ENCODE measurements at places on chromosomes 12 and 14.
A peak's percentile ranks its signal among the peaks of the same experiment; 100 is the strongest.

GRCh38 chr12:96121271-96121711 is 72.9 kb upstream of the ELK3 start:
- DNase-seq: peak; percentile 99

DNA sequence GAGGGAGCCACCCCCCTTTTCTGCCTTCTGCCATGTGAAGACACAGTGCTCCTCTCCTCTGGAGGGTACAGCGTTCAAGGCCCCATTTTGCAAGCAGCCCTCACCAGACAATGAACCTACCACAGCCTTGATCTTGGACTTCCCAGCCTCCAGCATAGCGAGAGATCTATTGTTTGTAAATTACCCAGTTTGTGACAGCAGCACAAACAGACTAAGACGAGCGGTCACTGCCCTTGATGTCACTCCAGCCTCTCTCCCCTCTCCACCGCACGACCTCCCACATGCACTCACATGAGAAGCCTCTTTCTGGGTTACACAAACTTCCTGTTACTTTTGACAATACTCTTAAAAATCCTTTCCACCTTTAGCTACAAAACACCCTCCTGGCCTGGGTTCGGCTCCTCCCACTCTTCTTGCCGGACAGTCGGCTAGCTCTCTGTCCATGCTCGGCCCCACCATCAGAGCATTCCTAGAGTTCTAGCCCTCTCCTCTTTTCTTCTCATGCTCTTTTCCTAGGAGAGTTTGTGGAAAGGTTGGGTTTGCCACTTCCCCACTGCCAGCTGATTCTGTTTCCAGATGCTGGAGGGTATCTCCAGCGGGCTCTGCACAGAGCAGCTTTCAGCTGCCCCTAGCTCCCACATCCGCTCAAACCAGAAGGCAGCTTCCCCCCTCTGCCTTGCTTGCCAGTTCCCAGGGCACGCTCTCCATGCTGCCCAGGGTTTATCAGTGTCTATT is 124.3 kb downstream of the FOXN3 start:
- DNase-seq: no peak

GRCh38 chr12:78863482-78864402 is 832 bp upstream of the SYT1 start:
- DNase-seq: no peak

GRCh38 chr12:42469355-42470175 is 120.0 kb downstream of the PRICKLE1 start:
- peak; percentile 92 for DNase-seq

- peak; percentile 99 for DNase-seq
Observed at GRCh38 chr12:121128908-121129810, 3.5 kb upstream of the P2RX7 start.

DNA sequence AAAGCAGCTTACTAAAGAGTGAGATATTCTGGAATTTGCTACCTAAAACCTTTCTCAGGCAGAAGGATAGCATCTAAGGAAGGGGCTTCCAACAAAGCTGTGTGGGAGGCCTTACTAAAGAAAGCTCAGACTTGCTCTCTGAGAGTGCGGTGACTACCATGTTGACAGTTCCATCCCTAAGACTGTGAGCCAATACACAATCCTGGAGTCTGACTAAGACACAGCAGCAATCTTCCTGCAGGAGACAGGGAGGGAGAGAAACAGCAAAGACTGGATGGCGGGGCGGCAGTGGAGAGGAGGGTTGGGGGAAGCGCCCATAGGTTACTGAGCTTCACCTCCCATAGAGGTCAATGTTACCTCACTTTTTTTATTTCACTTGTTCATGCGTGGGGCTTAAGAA is 70.9 kb downstream of the KITLG start:
- no peak for DNase-seq

GRCh38 chr14:65334765-65335410 is 77.6 kb upstream of the FUT8 start:
- no peak for DNase-seq

- DNase-seq: no peak
Observed at GRCh38 chr14:64625386-64626232, 75.8 kb downstream of the PPP1R36 start.

GRCh38 chr12:89995870-89996269 is 287.2 kb upstream of the ATP2B1 start:
- no peak for DNase-seq
